ENCODE measurements at places on chromosomes 3 and 15. TPM values are rescaled to one million over a fixed set of nuclear protein-coding genes. Genes with fewer than 3 reads are reported as not detected.

GRCh38 chr3:48470286-48470685 is 23.7 kb downstream of the ATRIP start:
- DNase-seq, result no peak

DNA sequence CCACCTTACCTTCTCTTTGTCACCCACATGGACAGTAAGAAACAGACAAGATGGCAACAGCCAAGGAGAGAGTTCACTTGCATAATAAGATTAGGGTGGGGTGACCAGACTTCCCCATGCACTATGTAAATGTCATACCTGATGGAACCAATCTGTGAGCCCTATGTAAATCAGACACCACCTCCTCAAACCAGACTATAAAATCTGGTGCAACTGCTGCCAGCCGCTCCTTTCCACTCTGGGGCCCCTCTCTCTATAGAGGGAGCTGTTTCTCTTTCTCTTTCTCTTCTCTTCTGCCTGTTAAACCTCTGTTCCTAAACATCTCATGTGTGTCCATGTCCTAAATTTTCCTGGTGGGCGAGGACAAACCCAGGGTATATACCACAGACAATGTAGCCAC is 405.5 kb upstream of the CNTN4 start:
- no peak for DNase-seq

ROPN1B gene
- total RNA-seq, result not detected

GRCh38 chr3:11096266-11097139 is 57.8 kb upstream of the HRH1 start:
- DNase-seq, result no peak
